ENCODE measurements at places on chromosomes 12 and 14.

GRCh38 chr14:68806526-68807147 is 13.8 kb upstream of the ZFP36L1 start:
- DNase-seq, result no peak

GRCh38 chr14:99148861-99149610 is 123.0 kb downstream of the BCL11B start:
- DNase-seq, result no peak

DNA sequence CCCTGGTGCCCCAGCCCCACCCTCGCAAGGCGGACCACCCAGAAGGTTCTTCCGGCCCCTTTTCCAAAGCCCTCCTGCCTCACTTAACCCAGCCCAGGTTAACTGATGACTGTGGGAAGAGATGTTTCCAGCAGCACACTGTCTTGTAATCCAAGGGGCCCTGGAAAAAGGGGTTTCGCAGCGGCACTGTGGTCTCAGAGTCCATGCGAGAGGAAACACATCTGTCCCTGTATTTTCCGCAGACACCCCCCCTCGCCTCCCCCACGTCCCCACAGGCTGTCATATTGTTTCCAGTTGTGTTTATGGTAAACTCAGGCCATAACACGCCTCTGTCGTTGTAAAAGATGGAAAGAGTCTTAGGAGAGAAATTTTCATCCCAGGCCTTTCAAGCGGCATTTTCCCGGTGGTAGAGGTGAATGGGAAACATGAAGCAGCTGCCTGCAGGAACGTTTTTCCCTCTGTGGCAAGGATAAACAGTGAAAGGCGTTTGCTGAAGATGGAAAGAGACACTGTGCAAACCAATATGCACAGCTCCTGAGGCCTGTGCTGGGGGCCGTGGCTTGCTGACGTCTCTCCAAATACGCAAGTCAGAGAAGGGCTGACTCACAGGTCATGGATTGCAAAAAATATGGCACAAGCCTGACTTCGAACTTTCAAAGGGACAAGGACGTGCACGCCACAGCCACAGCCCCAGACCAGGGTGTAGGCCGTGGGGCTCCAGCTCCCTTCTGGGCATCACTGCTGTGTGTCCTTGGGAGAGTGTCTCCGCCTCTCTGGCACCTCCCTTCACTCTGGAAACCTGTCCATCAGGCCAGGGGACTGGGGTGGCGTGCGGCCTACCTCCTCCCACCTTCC is 22.5 kb upstream of the FZD10 start:
- DNase-seq, result no peak

- peak; percentile 24 for DNase-seq
Measured at GRCh38 chr12:52603314-52603713, 2.1 kb upstream of the KRT72 start.

GRCh38 chr14:51285120-51285519 is 45.1 kb downstream of the TMX1 start:
- no peak for DNase-seq

GRCh38 chr12:54604436-54604835 is 16.0 kb upstream of the PPP1R1A start:
- DNase-seq, result no peak

All from stimulated activated CD8-positive, alpha-beta memory T cell treated with anti-CD3 and anti-CD28 coated beads, Interleukin-7, amount 100 ng/mL, for 4 hours (primary cell).